ENCODE measurements at places on chromosomes 2 and 18.

- no peak for DNase-seq
These were observed 29.7 kb downstream of the DNMT3A start for GRCh38 chr2:25311865-25312575.

DNA sequence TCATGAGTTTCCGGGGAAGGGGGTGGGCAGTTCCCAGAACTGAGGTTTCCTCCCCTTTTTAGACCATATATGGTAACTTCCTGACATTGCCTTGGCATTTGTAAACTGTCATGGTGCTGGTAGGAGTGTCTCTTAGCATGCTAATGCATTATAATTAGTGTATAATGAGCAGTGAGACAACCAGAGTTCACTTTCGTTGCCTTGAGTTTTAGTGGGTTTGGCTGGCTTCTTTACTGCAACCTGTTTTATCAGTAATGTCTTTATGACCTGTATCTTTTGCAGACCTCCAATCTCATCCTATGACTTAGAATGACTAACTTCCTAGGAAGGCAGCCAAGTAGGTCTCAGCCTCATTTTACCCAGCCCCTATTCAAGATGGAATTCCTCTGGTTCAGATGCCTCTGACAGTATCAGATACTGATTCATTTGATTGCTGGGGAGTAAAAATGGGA, 447.3 kb downstream of the XIRP2 start:
- no peak for DNase-seq

DNA sequence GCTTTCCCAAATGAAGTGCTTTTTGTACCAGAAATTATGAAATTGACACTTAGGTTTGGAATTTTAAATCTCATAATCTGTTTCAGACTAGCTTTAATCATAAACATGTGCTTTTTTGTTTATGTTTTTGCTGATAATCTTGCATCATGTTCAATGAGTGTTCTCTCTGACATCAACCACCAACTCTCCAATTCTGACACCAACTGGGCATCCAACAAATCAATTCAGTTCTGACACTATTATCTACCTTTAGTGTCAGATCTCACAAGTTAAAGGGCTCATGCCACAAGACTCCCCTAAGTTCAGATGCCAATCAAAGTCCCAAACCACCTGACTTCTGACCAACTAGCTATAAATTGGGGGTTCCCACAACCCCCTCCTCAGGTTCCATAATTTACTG, 19.6 kb downstream of the PELI1 start:
- DNase-seq, result no peak

- DNase-seq, result no peak
These were observed 113.2 kb downstream of the ACKR3 start for GRCh38 chr2:236682651-236683422.

DNA sequence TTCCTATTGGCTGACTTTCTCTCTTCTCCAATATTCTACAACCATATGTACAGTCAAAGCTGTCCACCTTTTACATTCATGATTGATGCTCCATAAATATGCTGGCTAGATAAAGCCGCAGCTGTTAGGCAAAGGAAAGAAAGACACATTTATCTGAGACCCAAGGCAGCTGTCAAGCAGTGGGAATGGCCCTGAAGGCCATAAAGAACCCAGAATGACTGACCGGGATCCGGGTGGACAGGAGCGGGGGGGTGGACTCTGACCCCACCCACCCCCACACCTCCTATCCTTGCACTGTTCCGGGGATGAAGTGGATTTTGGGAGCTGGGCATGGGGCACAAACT, 116.4 kb downstream of the RTP5 start:
- no peak for DNase-seq

- no peak for DNase-seq
These were observed 55.9 kb downstream of the ARHGAP28 start for GRCh38 chr18:6785411-6785810.

GRCh38 chr2:192123847-192124246, 70.9 kb downstream of the TMEFF2 start:
- no peak for DNase-seq

DNA sequence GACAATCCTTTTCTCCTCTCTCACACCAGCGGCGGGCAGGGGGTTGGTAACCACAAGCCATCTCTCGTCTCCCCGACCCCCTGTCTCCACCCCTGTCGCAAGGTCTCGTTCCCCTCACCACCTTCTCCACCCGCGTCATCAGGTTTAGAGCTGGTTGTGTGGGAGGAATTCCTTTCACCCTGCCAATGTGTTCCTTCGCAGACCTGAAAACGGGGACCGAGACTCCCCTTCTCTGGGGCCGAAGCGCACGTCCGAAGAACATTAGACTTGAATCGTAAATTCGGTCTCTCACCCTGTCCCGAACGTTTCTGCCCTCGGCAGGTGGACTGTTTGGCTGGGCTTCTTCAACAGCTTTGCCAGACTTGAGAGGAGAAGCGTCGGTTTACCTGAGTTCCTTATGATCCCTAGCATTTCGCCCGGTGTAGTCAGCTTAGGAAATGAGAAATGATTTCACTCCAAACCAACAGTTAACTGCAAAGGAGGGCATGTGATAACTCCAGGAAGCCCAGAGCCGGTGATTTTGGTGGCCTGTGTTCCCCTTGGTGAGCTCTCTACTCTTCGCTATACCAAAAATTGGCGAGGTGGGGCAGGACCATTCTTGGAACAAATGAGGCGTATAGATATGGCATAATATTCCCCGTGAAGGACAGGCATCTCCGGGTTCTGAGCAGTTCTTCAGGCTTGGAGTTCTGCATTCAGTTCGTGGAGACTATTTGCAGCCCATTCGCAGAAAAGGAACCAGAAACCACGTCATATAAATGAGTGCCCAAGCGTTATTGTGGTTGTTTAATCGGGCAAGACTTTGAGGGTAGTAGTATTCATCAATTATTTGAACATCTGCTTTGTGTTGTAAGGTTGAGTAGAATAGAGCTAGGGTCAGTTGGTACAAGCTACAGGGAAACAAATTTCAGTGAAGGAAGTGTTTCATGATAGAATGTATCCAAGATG, 694 bp downstream of the CFAP36 start:
- DNase-seq, result no peak
